SW 1271 (cell line): ENCODE measurements at places on chromosomes 11 and 22.

- no peak for DNase-seq
Measured at GRCh38 chr11:96620464-96621044, 230.7 kb downstream of the JRKL start.

- DNase-seq, result no peak
Measured at GRCh38 chr11:132456751-132457328, 1075.5 kb downstream of the OPCML start.

- no peak for DNase-seq
Measured at GRCh38 chr11:112404112-112404511, 143.5 kb upstream of the PLET1 start.

DNA sequence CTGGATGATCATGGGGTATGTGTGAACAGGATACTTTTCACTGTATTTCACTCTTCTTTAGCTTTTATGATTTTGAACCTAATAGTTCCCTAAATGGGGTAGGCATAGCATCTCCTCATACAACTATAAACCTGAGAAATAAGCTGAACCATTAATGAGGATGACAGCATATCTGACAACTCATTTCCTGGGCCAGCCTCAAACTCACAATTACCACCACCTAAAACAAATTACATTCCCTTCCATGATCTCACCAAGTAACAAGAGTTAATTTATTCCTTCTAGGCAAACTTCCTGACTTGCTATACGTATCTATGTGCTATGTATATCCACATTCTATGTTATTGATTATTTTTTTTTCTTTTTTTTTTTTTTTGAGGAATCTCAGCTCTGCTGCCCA is 23.0 kb downstream of the SIK3 start:
- no peak for DNase-seq

DNA sequence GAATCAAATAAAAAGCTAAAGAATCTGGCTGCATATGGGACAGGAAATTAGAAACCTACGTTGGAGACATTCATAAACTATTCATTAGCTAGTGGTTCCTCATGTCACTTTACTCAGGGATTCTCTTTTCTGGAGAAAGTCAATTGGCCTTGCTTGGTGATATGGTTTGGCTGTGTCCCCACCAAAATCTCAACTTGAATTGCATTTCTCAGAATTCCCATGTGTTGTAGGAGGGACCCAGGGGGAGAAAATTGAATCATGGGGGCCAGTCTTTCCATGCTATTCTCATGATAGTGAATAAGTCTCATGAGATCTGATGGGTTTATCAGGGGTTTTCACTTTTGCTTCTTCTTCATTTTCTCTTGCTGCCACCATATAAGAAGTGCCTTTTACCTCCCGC is 91.2 kb upstream of the CD44 start:
- DNase-seq, result no peak

- DNase-seq, result no peak
Measured at GRCh38 chr11:61267437-61267841, 26.5 kb downstream of the PGA5 start.

- DNase-seq, result no peak
Measured at GRCh38 chr11:35313066-35313759, 106.1 kb downstream of the SLC1A2 start.

DNA sequence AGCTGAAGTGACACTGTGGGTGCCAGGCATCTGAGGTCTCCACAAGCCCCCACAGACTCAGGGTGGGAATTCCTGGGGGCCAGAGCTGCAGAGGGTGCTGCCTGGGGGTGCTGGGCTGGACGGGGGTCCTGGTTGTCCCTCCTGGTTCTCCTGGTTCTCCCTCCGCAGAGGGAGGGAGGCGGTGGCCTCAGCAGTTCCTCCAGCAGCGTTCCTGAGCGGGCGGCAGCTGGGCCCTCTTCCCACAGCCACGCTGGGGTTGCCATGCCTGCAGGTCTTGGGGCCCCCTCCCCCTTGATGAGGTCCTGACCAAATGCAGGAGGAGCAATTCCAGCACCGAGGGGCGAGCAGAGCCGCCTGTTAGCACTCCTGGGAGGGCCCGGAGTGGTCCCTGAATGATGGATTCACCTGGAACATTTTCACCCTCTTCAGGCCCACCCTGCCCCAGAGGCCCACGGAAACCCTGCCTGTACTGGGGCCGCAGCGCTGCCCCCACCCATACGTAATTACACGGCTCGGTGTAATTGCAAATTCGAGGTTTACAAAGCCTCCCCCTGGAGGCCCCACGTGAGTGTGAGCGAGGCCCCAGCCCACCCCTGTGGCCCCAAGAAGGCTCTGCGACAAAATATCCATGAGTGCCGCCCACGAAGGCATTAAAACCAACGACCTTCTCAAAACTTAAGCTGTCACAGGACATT is 635 bp downstream of the C11orf21 start:
- no peak for DNase-seq

GRCh38 chr22:45430871-45431270 is 17.4 kb downstream of the RIBC2 start:
- DNase-seq, result no peak

- DNase-seq, result peak; percentile 27
Measured at GRCh38 chr11:118415739-118416068, 14.3 kb downstream of the ATP5MG start.

DNA sequence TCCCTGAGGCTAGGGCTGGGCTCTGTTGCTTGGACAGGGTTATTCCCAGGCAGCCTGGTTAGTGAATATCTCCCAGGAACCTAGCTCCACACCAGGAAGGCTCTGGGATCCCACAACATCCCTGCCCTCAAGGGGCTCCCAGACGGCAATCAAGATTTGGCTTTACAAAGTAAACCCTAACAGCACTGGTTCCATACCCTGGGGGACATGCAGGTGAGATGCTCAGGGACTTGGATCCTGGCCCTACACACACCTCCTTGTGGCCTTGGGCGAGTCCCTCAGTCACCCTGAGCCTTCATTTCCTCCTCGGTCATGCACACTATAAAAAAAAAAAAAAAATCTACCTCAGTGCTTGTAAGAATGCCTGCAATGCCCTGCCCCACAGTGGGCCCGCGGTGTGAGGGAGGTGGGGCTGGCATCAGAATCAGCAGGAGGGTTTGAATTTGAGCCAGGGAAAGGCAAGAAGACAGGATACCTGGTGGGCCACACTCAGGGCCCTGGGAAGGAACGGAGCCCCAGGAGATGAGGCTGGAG is 86.3 kb downstream of the MORC2 start:
- no peak for DNase-seq

DNA sequence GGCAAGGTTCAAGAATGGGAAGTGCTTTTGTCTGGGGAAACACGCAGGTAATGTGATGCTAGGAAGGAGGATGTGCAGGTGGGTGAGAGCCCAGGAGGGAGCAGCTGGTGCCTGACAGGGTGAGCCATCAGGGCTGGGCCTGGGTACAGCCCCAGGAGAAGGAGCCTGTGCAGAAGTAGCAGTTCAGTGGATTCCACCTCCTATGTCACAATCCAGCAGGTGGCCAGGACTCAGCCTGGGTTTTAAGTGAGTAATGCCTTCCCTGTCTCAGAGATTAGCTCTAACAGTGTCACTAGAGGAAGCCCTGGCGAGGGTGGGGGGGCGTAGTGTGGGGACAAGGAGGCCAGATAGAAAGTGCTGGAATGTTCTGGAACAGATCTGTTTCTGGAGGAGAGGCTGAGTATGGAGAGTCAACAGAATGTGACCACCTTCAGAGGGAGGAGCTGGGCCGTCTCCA is 8.1 kb downstream of the RIC8A start:
- DNase-seq, result no peak

DNA sequence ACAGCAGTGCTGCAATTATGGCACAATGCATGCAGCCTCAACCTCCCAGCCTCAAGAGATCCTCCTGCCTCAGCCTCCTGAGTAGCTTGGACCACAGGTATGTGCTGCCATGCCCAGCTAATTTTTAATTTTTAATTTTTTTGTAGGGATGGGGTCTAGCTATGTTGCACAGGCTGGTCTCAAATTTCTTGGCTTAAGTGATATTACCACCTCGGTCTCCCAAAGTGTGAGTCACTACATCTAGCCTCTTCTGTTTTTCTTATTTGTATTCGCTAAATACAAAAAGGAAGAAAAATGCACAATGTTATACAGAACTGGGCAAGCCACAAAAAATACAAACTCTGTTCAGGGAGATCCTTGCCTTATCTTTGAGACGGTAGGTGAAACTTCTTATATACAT is 62.1 kb downstream of the DDI1 start:
- no peak for DNase-seq

GRCh38 chr11:125662689-125663088 is 18.0 kb downstream of the ACRV1 start:
- DNase-seq, result no peak

DNA sequence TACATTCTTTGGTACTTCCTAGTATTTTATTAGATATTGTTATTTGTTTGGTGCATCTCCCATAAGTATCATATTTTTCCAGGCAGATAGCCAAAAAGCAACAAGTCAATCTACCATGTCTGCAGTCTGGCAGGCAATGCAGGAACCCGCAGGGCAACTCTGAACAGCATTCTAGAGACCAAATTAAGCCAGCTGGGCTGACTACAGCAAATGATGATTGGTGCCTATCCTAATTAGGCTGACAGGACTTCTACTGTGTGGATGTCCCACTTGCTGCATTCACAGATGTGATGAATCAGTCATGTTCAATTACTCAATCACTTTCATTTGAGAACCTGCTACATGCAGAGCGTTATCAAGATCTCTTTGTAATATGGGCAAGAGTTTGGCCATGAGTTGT is 40.3 kb upstream of the AMOTL1 start:
- DNase-seq, result no peak

- DNase-seq, result no peak
Measured at GRCh38 chr11:134562196-134562595, 150.2 kb upstream of the B3GAT1 start.

GRCh38 chr11:78717041-78717440 is 142.4 kb upstream of the NARS2 start:
- DNase-seq, result no peak

DNA sequence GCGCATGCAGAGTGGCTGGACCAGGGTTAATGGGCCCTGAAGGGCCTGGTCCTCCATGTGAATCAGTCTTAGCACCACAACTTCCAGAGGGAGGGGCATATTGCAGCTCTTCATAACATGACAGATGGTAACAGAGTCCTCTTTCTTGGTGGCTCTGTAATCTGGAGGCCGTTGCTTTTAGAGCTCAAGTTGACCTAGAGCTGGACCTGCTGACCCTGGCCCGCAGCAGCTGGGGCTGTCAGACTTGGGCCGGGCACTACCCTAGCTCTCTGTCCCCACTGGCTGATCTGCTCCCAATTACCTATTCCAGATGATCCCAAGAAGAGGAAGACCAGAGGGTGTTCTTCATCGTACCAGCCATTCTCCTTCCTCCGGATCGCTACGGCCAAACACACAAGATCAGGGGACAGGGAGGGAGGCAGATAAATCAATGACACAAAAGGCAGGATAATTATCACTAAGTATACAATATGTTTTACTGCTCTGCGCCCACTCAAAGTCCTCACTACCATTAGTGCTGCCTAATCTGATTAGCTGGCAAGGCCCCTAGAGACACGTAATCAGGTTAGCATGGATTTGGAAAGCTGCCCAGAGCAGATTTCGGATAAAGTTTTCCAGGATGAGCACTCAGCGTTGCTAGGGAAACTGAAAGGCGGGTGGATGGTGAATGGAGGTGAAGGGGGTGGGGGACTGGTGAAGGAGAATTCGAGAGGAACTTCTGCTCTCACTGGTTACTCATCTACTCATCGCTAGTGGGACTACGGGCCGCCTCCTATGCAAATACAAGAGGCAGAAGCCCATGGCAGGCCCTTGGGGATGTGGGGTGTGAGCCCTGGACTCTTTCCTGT is 64.5 kb upstream of the PHOX2A start:
- no peak for DNase-seq

DNA sequence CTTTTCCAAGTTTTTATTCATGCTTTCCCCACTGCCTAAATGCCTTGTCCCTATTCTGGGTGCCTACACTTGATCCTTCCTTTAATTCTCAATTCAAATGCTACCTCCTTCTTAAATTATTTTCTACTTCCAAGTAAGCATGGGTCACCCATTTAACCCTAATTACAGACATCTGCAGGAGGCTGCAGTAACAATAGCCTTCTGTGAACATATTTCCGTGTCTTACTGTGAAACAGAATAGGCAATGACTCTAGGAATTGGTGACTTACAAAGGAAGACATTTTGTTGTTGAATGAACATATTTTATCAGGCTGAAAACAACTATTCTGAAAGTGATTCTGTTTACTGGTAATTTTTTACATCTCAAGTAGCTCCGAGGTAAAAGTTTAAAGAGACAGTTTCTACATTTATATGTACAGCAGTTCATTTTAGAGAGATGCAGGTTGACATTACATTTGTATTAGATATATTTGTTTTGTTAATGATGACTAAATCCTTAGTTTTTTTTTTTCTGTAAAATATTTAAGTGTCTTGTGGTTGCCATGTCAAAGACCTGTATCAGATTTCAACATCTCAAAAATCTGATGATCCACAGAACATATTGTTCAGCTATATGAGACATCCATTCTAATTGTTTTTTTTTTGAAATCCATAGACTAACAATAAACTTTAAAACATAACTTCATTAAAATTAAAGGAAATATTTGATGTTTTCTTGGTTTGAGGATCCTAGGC is 316.8 kb downstream of the CASP12 start:
- DNase-seq, result no peak

DNA sequence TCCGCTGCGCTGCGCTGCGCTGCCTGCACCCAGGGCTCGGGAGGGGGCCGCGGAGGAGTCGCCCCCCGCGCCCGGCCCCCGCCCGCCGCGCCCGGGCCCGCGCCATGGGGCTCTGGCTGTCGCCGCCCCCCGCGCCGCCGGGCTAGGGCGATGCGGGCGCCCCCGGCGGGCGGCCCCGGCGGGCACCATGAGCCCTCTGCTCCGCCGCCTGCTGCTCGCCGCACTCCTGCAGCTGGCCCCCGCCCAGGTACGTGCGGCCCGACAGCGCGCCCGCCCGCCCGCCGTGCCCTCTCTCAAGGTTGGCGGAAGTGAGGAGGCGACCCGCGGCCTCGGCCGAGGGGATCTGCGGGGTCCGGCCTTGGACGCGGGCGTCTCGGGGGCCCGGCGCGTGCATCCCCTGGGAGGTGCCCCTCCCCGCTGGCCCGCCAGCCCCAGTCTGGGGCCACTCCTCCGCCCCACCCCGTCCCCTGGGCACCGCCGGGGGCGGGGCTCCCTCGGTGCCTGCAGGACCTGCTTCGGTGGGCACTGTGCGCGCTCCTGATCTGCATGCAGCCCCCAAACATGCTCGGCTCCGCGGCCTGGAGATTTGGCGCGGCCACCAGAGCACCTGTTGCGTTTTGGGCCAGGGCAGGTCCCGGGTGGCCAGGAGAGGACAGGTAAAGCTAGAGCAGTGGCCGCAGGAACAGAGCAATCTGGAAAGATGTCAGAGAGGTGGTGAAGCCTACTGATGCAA is 429 bp downstream of the VEGFB start:
- no peak for DNase-seq
